ENCODE measurements at places on chromosomes 6 and 20.

- no peak for DNase-seq
Measured at GRCh38 chr6:150517175-150517574, 82.5 kb upstream of the PLEKHG1 start.

GRCh38 chr6:97449444-97449966, 166.5 kb upstream of the MMS22L start:
- DNase-seq, result no peak

DNA sequence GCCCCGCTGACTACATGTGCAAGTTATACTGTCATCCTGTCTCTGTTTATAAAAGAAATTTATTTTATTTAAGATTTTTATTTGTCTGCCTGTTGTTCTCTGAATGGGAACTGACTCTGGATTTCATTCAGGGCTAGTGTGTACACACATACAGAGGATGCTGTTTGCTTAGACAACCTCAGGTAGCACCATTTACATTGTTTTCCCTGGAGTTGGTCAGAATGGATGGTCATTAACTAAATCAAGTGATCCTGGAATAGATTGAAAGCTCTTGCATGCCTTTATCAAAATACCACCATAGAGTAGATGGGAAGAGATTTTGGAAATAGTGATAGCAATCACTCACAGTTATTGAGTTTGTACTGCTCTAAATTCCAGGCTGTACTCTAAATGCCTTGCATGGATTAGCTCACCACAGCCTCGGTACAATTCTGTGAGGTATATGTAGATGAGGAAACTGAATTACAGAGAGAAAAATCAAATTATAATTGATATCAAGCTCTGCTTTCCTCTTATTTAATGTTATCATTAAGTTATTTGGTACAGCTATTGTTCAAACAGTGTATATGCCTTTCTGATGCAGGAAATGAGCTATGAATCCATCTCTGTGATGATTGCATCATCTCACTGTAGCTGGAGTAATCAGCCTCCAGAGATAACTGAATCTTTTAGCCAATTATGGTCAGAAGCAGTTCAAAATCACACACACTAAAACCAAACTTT, 51.9 kb downstream of the RNF217 start:
- no peak for DNase-seq

DNA sequence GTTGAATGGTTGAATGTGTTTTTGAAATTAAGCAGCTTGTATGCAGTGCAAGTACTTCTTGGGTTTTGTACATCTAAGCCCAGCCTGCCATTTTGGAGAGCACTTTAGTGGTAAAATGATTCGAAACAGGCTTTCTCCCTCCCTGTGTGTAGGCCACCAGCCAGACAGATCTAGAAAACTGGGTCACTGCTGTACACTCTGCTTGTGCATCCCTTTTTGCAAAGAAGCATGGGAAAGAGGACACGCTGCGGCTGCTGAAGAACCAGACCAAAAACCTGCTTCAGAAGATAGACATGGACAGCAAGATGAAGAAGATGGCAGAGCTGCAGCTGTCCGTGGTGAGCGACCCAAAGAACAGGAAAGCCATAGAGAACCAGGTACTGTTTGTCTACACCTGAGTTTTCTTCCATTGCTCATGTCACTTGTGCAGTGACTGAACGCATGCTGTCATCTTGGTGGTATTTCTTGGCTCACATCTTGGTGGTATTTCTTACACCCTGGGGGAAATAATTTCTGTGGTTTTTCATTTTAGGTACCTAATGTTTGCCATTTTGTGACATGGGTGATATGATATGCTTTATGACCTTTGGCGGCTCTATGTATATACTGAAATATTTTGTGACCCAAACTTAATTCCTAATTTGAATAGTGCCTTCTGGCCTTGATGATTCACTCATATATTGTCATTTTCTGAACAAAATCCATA, 115.7 kb upstream of the CLDN20 start:
- no peak for DNase-seq

DNA sequence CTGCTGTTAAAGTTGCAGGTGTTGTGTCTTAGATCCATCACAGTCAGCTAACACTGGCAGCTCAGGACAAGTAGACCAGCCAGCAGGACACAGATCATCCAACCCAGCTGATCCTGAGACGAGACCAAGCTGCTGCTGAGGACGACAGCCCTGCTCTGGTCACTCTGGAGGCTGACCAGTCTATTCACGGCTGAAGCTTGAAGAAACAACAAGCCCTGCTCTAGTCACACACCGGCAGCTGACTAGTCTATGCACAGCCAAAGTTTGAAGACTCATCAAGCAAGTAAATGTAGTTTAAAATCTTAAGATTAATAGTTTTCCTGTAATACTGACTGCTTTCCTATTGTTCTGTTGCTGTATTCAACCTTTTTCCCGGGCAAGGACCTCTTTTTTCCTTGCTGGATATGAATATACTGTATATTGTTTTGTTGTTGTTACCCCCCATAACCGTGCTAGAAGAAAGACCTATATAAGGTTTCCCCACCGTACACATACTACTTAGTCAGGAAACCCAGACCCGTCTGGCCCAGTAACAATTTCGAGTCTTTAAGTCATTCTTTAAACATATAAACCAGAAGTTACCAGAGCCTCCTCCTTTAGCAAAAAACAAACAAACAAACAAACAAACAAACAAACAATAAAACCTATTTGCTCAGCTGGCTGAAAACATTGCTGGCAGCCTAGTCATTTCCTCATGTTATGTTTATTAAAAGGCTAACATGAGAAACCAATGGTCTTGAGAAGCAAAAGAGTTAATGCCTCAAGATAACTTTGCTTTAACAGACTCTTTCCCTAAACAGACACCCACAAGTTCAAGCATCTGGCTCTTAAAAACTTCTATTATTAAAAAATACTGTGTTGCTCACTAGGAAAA, 16.7 kb upstream of the GSTA3 start:
- DNase-seq, result no peak

DNA sequence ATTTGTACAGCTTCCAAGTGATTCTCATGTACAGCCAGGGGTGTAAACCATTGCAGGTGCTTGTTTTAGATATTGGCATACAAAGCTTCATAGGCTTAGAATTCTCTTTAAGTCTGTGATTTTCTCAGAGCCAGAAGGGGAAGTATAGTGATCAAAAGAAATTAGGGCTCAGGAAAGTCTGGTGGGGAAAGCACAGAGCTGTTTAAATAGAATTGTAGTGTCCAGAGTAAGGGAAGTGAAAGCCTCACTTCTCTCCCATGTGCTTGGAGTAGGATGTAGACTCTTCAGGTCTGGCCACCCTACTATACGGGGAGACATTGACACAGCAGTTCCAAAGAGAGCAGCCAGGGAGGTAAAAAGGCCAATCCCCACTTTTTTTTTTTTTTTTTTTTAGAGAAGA, 10.4 kb downstream of the GCNT2 start:
- DNase-seq, result no peak

- DNase-seq, result no peak
Measured at GRCh38 chr6:55530931-55531330, 48.1 kb downstream of the HMGCLL1 start.
